ENCODE measurements at places on chromosomes 11 and 22.

GRCh38 chr11:34002420-34002819, 49.1 kb upstream of the CAPRIN1 start:
- no peak for DNase-seq

DNA sequence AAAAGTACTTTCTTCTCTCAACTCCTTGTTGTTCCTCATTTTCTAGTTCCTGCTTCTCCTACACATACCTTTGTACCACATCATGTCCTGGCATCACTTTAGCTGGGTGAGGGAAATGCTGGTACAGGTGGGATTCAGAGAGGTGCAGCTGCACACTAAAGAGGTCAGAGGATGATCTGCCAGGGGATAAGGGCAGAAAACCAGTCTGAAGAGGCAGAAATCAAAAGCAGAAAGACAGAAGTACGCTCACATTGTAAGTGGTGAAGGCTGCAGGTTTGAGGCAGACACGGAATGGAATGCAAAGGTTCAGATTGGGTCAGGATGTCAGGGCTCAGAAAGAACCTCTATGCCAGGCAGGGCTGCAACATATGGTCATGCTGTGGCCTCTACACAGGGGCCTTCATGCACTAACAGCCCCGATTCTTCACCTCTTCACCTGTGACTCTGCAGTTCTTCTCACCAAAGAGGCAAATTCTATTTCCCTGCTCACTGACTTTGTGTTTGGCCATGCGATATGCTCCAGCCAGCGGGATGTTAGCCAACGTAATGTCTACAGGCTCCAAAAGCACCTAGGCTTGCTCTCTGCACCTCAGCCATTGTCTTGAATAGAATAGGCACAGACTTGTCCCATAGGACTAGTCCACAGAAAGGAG, 373.7 kb downstream of the NXPE2 start:
- DNase-seq, result no peak

- DNase-seq, result no peak
Measured at GRCh38 chr11:65444314-65445051, 21.9 kb downstream of the NEAT1 start.

DNA sequence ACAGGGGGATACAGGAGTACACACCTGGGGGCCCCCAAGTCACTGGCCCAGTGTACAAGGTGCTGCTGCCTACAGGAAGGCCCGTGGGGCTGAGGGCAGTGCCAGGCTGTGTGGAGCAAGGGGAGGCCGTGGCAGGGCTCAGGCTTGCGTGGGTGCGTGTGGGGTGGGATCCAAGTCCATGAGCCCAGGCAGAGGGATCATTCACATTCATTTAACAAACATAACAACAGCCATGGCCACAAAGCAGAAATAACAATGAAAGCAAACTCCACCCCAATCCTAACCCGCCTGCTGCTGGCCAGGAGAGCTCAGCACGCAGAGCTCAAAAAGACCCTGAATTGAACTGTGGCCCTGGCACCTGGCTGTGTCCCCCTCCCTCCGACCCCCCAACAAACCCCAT, 17.0 kb upstream of the SCGB1A1 start:
- no peak for DNase-seq

DNA sequence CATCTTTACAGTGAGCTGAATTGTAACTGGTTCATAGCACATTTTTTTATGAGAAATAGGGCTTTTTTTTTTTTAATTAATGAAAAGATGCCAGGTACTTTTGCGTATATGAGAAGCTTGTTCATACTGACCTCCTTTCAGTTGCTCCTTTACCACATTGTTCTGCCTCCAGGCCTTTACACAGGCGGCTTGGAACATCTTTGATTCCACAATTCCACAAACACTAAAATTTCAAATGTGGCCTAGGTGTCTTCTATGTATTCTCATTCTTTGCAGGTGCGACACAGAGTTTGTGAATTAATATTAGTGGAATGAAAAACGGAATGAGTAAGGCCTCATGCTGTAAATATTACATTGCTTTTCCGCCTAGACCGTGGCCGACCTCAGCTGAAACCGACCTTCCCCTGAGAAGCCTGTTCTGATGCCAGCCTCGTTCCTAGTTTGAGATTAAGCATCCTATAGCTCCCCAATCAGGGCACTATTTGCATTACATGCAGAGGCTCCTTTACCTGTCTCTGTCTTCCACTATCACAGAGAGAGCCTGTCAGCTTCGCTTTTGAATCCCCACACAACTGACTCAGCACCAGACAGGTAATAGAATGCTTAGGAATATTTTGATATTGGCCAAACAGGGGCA, 125.8 kb downstream of the LDLRAD3 start:
- no peak for DNase-seq

- DNase-seq, result no peak
Measured at GRCh38 chr11:116782728-116783127, 5.1 kb downstream of the ZPR1 start.

DNA sequence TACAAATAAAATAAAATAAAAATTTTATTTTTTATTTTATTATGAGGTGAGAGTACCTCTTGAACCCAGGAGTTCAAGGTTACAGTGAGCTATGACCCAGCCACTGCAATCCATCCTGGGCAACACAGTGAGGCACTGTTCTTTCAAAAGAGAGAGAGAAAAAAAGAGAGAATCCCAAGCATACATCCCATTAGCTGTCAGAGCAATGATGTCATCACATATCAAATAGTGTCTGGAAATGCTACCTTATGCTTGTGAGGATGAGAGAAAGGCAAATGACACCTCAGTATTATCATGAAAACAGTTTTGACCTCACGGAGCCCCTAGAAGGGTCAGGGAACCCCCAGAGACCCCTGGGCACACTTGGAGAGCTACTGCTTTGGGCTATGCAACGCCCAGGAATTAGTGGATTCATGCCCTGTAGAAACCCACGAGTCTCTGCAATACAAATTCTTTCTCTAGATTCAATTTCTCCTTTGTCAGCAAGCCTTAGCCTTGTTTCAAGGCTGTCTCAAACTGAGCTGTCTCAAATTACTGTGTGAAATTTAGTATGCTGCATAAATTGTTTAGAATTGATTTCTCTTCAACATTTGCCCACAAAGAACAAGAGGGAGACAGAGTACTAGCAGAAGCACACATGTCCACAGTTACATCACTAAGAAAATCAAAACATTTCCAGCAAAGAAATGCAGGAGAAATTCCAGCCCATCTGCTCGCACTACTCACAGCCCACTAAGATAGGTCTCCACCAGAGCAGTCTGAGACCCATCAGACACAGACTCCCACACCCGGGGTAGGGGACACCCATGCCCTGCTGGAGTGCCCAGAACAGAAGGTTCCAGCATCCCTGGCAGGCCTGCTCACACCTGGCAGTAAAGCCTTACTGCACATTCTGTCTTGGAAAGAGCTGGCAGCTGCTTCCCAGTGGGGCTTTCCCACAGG, 18.1 kb downstream of the DGCR2 start:
- DNase-seq, result no peak

- no peak for DNase-seq
Measured at GRCh38 chr11:78298291-78298771, 109.6 kb downstream of the USP35 start.

DNA sequence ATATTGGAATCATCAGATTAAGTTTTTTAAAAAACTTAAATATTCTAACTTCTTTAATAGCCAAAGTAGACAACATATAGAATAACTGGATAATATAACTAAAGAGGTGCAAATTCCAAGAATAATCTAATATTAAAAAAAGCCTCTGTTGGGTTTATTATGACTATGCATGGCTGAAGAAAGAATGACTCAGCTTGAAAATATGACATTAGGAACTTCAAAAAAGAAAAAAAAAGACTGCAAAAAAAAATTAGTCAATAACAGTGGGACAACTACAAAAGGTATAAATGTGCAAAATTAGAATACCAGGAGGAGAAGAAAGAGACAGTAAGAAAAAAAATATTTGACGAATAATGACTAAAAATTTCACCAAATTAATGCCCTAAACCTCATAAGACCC, 1178.0 kb downstream of the JRKL start:
- DNase-seq, result no peak

DNA sequence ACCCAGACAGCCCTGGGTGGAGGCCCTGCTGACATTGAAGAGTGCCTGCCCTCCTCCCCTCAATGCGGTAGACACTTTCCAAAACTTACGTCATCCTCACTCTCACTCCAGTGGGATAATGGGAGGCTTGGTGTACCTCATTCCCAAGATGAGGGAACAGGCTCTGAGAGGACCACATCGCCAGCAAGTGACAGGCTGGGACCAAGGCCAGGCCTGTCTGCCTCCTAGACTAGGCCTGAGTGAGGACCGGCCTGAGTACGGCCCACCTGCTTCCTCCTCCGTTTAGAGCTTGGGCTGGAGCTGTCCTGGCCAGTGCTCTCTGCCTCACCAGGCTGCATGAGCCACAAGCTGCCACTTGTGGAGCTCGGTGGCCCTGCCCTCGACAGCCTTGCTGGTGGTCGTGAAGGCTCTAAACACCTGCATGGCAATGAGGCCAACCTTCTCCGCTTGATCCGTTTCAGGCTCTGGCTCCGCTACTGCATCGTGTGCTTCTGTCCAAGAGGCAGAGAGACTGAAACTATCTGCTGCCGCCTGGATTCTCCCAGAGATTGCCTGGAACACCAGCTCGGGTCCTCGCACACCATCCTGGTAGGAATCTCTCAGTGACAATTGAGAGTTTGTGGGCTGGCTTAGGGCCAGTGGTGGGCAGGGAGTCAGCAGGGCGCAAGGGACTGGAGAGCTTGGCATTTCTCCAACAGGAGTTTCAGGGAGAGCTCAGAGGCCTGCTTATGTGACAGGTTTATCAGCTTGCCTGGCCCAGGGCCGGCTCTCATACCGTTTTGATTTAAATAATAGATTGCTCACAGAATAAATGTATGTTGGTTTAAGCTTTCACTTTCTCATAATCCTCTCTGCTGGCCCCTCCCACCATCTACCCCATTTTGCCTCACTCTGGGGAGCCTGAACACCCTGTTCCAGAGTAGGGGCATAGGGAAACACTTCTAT, 9.4 kb downstream of the LRRC75B start:
- no peak for DNase-seq

GRCh38 chr11:108237058-108237481, 14.2 kb downstream of the ATM start:
- no peak for DNase-seq

DNA sequence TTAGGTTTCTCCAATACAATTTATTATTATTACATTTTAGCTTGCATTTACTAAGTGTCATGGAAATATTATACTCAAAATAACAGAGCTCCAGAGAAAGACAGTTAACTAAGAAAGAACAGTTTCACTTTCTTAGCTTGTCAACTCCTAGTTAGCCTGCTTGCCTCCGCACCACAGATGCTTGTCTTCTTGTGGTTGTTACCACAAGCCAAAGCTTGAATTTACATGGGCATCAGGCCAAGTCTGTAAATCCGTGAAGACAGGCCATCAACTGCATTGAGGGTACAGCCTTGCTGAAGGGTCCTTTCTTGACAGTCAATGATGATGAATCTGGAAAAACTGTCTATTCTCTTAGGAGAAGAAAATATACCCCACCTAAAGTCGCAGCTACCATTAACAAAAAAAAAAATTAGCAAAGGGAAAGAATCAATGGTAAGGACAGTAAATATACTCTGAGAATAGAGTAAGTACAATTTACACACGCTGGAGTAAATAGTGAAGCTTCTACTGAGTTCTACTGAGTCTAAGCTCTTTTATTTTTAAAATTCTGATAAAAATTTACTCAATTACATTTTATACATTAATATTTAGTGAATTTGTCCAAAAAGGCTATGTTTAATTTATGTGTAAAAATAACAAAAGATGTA, 15.6 kb upstream of the DENND5A start:
- no peak for DNase-seq

DNA sequence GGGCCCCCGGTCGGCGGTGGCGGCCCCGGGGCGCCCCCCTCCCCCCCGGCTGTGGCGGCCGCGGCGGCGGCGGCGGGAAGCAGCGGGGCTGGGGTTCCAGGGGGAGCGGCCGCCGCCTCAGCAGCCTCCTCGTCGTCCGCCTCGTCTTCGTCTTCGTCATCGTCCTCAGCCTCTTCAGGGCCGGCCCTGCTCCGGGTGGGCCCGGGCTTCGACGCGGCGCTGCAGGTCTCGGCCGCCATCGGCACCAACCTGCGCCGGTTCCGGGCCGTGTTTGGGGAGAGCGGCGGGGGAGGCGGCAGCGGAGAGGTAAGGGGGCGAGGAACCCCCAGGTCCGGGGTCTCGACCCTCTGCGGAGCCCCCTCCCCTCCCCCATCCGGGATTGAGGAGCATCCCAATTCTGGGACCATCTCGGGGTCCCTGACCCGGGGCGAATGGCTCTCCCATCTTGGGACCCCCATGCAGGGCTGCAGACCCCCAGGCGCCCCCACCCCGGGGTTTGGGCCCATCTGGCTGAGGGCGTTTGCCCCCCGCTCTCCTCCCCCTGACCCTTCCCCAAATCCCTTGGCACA, 431 bp downstream of the KMT2A start:
- no peak for DNase-seq

DNA sequence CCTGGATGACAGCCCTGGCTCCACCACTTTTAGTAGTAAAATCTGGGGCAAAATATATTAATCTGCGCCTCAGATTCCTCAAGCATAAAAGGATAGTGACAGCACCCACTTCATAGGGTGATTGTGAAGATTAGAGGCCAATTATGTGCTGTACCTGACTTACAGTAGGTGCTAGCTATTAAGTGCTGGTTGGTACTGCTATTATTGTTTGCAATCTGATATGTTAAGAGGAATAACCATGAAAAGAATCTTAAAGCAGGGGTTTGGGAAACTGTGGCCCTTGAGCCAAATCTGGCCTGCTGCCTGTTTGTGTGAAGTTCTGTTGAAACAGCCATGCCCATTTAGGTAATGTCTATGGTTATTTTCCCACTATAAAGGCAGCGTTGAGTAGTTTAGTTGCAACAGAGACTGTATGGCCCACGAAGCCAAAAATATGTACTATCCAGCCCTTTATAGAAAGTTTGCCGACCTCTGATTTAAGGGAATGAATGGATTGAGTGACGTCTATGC, 44.7 kb upstream of the MN1 start:
- DNase-seq, result no peak

DNA sequence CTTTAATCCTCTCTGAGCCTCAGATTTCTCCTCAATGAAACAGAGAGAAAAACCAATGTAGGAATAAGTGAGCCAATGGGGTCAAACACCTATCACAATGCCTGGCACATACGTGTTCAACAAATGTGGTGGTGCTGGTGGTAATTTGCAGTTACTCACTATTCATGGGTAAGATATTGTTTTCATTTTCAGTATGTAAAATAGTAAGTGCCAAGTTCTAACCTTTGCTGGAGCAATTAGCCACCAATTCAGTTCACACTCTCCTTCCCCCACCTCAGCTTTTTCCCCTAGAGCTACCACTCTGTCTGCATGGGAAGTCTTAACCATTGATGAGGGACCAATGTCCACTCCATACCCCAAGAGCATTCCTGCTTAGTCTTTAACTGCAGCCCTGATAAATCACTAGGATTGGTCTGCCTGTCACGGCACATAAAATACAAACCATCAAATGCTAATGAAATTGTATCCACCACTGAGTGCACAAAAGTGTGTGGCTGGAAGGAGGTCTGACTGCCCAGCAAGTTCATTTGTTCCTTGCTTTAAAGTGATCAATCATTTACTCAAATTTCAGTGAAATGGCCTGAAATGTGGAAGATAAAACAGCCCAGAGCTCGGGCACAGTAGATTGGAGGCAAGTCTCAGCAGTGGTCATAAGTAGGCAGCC, 187.4 kb upstream of the API5 start:
- DNase-seq, result no peak

All from NCI-H1436 treated with DMSO at 0.1 percent for 48 hours (cell line).